Left forelimb (tissue), 1 donor: ENCODE measurements at places on chromosomes 4 and X.

DNA sequence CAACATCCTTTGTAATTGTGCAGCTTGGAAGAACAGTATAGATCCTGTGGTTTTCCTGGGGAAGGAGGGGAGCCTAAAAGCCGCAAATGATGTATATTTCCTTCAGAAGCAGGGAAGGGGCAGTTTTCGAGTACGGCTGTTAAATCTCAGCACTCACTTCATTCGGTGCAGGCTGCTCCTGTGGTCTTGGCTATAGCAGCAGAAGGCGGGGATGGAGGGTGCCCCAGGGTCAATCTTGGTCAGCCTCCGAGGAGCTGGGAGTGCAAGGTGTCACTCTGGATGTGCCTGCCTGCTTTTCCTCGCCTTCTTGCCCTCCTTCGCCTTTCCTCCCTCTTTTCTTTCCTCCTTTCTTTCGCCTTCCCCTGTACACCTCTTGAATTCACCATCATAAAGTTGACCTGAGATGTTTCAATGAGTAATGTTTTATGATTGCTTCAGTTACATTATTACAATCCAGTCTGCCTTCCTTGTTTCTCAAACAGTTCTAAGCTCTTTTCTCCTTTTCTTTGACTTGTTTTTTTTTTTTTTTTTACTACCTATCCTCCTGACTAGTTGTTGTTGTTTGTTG, 101.6 kb downstream of the RELL1 start:
- DNase-seq: no peak

GRCh38 chr4:150769248-150769647, 187.3 kb downstream of the MAB21L2 start:
- DNase-seq: no peak

DNA sequence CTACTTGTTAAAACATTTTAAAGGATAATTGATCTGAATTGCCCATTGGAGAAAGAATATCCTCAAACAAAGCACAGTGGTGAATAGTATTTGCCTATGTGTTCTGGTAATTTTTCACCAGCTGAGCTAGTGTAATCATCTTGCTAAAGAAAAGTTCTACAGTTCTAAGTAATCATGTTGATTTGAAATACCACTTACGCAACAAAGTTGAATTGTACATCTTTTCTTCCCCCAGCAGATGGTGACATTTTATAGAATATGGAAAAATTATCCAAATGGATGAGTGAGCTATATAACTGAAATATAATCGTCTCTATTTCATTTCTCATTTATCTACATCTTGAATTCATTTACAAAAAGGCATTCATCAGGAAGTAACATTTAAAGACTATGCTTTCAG, 9.7 kb upstream of the ZNF674 start:
- DNase-seq: no peak

- no peak for DNase-seq
These were observed 13.1 kb downstream of the CCNQ start for GRCh38 chrX:153585827-153586226.

- DNase-seq: no peak
These were observed 930.7 kb downstream of the CCSER1 start for GRCh38 chr4:91057871-91058270.

DNA sequence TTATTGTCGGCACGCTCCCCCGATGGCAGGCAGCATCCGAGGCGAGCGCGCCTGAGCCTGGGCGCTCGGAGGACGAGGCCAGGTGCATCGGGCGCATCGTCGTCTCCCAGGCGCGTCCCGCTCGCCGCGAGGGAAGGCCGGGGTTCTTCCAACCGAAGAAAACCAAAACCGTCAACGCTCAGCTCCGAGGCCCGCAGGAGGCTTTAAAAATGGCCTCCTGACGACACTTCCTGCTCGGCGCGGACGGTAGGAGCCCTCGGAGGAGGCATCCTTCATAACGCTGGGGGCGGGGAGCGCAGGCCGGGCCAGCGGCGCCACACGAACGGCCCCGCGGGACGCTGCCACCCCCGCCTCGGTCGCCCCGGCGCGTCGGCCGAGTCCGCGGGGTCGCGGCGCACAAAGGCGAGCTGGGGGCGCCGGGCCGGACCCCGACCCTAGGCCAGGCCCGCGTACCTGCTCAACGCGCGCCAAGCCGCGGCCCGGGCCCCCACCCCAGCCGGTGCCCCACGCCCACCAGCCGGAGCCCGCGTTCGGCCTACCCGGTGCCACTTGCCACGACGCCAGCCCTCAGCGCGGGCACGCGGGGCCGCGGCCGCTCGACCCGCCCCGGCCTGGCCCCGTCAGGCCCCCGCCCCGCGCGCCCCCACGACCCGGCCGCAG, 501 bp downstream of the ZNF518B start:
- peak; percentile 72 for DNase-seq

- DNase-seq: no peak
These were observed 80.8 kb downstream of the FGF16 start for GRCh38 chrX:77528034-77528433.

DNA sequence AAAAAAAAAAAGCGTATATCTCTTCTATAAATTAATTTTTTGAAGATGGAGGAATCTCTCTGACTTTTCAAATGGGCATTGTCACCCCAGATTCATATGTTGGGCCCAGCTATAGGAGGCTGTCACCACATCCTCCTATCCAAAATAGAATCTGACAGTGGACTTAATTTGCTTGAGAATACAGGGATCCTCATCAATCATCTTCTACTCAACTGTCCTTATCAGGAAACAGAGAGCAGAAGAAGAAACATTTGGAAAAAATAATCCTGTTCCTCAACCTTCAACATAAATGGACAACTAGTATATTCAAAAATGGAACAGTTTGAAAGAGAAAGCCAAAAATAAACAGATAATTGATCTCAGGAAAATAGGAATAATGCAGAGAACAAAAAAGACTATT, 725.4 kb upstream of the INTU start:
- no peak for DNase-seq

- DNase-seq: no peak
These were observed 1316.3 kb downstream of the STIM2 start for GRCh38 chr4:28176942-28177341.

- DNase-seq: no peak
These were observed 59.3 kb downstream of the MAML3 start for GRCh38 chr4:140094438-140095420.

DNA sequence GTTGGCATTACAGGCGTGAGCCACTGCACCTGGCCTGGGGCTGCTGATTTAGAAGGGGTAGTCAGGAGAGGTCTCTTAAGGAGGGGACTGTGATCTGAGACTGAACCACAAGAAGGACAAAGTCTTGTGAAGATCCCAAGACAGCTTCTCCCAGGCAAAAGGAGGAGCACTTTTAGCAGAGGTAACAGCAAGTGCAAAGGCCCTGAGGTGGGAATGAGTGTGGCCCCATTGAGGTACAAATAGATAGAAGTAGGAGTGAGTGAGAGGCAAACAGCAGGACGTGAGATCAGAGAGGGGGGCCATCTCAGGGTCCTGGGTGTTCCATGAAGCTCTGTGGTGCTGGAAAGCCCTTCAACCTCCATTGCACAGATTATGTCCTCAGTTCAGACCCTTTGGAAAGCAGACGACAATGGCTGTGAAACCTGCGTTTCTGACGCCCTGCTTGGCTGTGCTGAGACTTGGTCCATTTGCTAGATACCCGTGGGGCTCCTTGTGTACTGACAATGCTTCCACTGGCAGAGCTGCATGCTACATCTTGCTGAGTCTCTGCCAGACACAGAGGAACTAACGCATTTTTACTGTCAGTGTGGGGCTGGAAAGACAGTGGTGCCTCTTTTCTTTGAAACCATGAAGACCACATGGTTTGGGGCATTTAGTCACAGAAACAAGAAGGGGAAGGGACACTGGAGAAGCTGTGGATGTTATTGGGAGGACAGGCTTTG, 1.3 kb upstream of the CCKAR start:
- no peak for DNase-seq
